ENCODE measurements at places on chromosomes 2 and 18.
A peak's percentile ranks its signal among the peaks of the same experiment; 100 is the strongest.

GRCh38 chr2:122519821-122520611, 764.6 kb downstream of the TSN start:
- H3K4me3 ChIP-seq: no peak overlapping the region
- H3K27ac ChIP-seq: no peak overlapping the region
- no peaks in the 10 kb centered on the region for H3K36me3 ChIP-seq
- H3K4me1 ChIP-seq: no peaks in the 10 kb centered on the region
- DNase-seq: no peak

DNA sequence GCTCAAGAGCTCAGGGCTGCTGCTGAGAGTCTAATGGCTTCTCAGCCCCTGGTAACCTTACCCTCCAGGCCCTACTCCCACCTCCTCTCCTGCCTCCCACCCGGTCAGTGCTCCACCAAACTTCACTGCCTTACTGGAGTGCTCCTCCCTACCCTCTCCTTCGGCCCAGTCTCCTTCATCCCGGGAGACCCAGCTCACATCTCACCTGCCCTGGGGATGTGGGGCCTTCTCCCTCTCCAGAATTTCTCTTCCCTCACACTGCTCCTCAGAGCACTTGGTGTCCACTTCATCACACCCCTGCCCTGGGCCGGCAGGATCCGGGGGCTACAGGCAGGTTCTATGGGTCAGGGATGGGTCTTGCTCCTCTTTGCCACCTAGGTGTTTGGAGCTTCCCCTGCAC, 21.6 kb downstream of the PTPN18 start:
- no peak overlapping the region for H3K4me3 ChIP-seq
- no peak for DNase-seq
- H3K4me1 ChIP-seq: no peaks in the 10 kb centered on the region
- H3K27ac ChIP-seq: no peak overlapping the region

GRCh38 chr18:3494245-3494526, 44.2 kb downstream of the TGIF1 start:
- H3K4me1 ChIP-seq: peaks cover under 1% of the 10 kb centered on the region
- no peaks in the 10 kb centered on the region for H3K27me3 ChIP-seq
- DNase-seq: no peak
- H3K36me3 ChIP-seq: no peaks in the 10 kb centered on the region
- H3K4me3 ChIP-seq: no peak overlapping the region

- no peaks in the 10 kb centered on the region for H3K27me3 ChIP-seq
- no peak for DNase-seq
- no peak overlapping the region for H3K27ac ChIP-seq
- no peaks in the 10 kb centered on the region for H3K36me3 ChIP-seq
- no peaks in the 10 kb centered on the region for H3K4me1 ChIP-seq
These were observed 85.2 kb downstream of the GLI2 start for GRCh38 chr2:120820953-120821279.

DNA sequence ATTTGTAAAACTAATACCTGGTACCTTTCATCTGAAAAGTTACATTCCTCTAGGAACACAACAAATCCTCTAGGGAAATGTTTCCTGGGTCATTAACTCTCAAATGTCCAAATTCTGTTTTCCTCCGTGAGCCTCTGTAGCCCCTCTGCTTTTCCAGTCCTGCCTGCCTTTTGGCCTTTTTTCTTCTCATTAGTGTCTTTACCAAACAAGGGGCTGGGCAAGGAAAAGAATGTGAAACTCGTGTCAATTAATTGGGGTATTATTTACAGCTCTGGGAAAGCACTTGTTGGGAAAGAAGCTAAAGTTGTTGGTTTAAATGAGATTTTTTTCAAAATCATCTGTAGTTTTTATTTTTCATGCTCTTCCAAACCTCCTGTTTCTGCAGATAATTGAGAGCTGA, 198.1 kb upstream of the NRP2 start:
- H3K27me3 ChIP-seq: no peaks in the 10 kb centered on the region
- H3K27ac ChIP-seq: no peak overlapping the region
- no peak overlapping the region for H3K4me3 ChIP-seq
- no peak for DNase-seq
- no peaks in the 10 kb centered on the region for H3K36me3 ChIP-seq

- peak; percentile 7 for DNase-seq
- H3K27ac ChIP-seq: no peak overlapping the region
- H3K36me3 ChIP-seq: no peaks in the 10 kb centered on the region
- no peaks in the 10 kb centered on the region for H3K27me3 ChIP-seq
These were observed 11.1 kb upstream of the INO80C start for GRCh38 chr18:35508746-35509338.

GRCh38 chr2:112275311-112275886, at the start of gene ZC3H6:
ZC3H6 (plus strand) TSS chr2:112275597; CDS start chr2:112275995, 398 bp downstream.
- peak within 1 kb of the TSS; percentile 99 for H3K27ac ChIP-seq
- H3K4me1 ChIP-seq: no peaks in the 10 kb centered on the region
- DNase-seq: peak; percentile 99
- peak within 1 kb of the TSS; percentile 68 for H3K4me3 ChIP-seq

DNA sequence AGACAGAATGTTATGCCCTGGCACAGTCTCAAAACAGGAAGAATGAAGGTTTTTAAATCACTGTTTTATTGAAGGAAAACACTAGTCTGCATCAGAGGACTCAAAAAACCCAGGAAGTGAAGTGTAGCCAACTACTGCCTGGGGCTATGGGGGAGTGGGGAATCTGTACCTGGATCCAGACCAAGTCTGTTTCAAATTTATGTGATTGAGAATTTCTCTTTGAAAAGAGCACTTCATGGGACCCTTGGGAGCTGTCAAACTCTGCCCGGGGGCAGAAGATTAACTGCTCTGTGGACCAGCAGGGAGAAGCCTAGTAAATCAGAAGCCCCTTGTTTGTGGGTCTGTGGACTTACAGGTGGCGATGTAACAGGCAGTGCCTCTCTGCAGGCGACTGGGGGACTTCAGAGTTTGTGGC, 45.3 kb upstream of the TANC1 start:
- H3K36me3 ChIP-seq: no peaks in the 10 kb centered on the region
- no peaks in the 10 kb centered on the region for H3K4me1 ChIP-seq
- no peak overlapping the region for H3K4me3 ChIP-seq
- H3K27ac ChIP-seq: no peak overlapping the region

GRCh38 chr2:100397976-100398375, 19.5 kb downstream of the CHST10 start:
- H3K36me3 ChIP-seq: no peaks in the 10 kb centered on the region
- H3K27me3 ChIP-seq: no peaks in the 10 kb centered on the region
- DNase-seq: no peak
- no peaks in the 10 kb centered on the region for H3K4me1 ChIP-seq

GRCh38 chr18:60982928-60983327, 350.3 kb upstream of the CDH20 start:
- no peak for DNase-seq
- no peaks in the 10 kb centered on the region for H3K27me3 ChIP-seq
- H3K27ac ChIP-seq: no peak overlapping the region
- no peaks in the 10 kb centered on the region for H3K4me1 ChIP-seq
- no peaks in the 10 kb centered on the region for H3K36me3 ChIP-seq

GRCh38 chr18:68992719-68993482, 195.0 kb downstream of the CCDC102B start:
- no peak overlapping the region for H3K4me3 ChIP-seq
- H3K27ac ChIP-seq: no peak overlapping the region
- DNase-seq: no peak

DNA sequence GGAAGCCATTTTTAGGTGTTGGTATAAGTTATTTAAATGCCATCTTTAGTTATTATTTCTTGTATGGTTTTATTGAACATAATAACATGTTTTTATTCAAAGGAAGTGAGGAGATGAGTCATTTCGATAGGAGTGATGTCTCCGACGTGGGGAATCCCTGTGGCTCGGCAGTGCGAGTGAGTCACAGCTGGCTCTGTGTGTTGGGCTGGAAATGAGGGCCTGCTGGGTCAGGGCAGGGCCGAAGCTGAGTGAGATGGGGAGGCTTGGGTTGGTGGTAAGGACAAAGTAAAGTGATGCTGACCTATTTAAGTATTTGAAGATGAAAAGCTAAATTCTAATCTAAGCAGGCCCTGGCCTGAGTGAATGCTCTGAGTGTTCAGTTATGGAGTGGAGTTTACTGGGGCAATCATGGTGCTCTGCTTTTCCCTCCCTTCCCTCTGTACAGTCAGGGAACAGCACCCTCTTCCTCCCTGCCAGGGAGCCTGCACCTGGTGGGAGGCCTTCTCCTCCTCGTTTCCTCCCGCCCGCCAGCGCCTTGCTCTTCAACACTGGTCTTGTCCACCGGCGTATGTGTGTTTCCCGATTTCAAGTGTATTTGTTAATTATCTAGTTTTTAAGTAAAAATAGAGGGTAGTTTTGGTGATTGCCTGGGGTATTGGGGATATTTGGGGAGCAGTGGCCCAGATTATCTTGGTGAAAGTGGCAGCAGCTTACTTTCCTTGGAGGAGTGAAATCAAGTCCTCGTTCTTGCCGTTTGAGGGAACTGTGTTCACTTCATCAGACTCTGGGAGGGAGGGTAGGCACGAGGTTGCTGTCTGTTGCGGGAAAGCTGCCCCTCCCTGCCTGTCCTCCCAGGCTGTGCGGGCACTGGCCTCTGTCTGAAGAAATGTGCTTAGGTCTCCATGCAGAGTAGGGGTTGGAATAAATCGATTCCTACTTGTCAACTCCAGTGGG, 157.0 kb downstream of the LDLRAD4 start:
- no peak for DNase-seq
- no peak overlapping the region for H3K4me3 ChIP-seq
- H3K4me1 ChIP-seq: peaks cover 17% of the 10 kb centered on the region
- H3K27me3 ChIP-seq: no peaks in the 10 kb centered on the region

GRCh38 chr2:9554921-9555296, 721 bp downstream of the ADAM17 start:
- no peaks in the 10 kb centered on the region for H3K36me3 ChIP-seq
- peaks cover 5% of the 10 kb centered on the region for H3K4me1 ChIP-seq
- DNase-seq: peak; percentile 66
- H3K27me3 ChIP-seq: no peaks in the 10 kb centered on the region

DNA sequence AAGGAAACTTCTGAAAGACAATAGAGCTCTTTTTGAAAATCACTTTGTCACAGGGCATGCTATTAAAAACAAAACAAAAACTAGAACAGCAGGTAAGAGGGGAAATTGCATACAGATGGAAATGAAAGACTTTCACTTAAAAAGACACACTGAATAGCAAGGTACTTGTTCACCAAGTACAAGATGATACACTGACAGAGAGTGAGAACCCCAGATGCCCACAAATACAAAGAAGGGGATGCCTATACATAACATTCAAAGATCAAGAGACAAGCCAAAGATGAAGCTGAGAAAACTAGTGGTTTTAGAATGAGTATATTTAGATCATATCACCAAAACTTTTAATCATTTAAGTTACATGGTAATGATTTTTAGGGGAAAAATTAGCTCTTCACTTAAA, 60.7 kb downstream of the ASXL2 start:
- no peak overlapping the region for H3K27ac ChIP-seq
- H3K4me3 ChIP-seq: no peak overlapping the region
- H3K27me3 ChIP-seq: no peaks in the 10 kb centered on the region
- no peaks in the 10 kb centered on the region for H3K4me1 ChIP-seq
- H3K36me3 ChIP-seq: no peaks in the 10 kb centered on the region

DNA sequence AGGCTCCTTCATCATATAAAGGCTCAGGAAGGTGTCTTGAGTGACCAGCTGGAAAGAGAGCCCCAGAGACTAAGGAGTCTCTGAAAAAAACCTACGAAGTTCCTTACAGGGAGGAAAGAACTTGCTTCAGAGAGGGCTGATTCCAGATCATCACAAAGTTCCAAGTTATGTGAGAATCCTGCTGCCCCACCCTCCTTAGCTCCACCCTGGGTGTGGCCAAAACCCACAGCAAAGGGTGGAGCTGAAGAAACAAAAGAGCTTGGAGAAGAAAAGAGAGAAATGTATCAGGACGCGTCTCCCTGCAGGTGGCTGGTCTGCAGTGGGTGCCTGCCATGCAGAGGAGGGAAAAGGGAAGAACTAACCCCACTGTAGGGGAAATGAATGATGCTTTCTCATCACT, 32.8 kb upstream of the ZNF396 start:
- H3K4me3 ChIP-seq: no peak overlapping the region
- H3K36me3 ChIP-seq: no peaks in the 10 kb centered on the region
- H3K27ac ChIP-seq: no peak overlapping the region
- H3K27me3 ChIP-seq: no peaks in the 10 kb centered on the region

GRCh38 chr2:215191477-215191876, 53.1 kb upstream of the ABCA12 start:
- H3K4me3 ChIP-seq: no peak overlapping the region
- H3K27ac ChIP-seq: no peak overlapping the region
- H3K36me3 ChIP-seq: no peaks in the 10 kb centered on the region
- no peaks in the 10 kb centered on the region for H3K4me1 ChIP-seq
- H3K27me3 ChIP-seq: no peaks in the 10 kb centered on the region
- DNase-seq: no peak

GRCh38 chr18:40019797-40020392, 1935.1 kb upstream of the PIK3C3 start:
- no peaks in the 10 kb centered on the region for H3K27me3 ChIP-seq
- H3K4me3 ChIP-seq: no peak overlapping the region
- no peak for DNase-seq

GRCh38 chr2:212495046-212495445, 43.6 kb downstream of the ERBB4 start:
- no peaks in the 10 kb centered on the region for H3K4me1 ChIP-seq
- H3K27me3 ChIP-seq: no peaks in the 10 kb centered on the region
- H3K27ac ChIP-seq: no peak overlapping the region
- DNase-seq: no peak
- no peaks in the 10 kb centered on the region for H3K36me3 ChIP-seq
- no peak overlapping the region for H3K4me3 ChIP-seq

- no peaks in the 10 kb centered on the region for H3K36me3 ChIP-seq
- no peak for DNase-seq
- H3K27ac ChIP-seq: no peak overlapping the region
- no peaks in the 10 kb centered on the region for H3K27me3 ChIP-seq
- H3K4me3 ChIP-seq: no peak overlapping the region
These were observed 6.0 kb downstream of the LHCGR start for GRCh38 chr2:48749291-48750127.

DNA sequence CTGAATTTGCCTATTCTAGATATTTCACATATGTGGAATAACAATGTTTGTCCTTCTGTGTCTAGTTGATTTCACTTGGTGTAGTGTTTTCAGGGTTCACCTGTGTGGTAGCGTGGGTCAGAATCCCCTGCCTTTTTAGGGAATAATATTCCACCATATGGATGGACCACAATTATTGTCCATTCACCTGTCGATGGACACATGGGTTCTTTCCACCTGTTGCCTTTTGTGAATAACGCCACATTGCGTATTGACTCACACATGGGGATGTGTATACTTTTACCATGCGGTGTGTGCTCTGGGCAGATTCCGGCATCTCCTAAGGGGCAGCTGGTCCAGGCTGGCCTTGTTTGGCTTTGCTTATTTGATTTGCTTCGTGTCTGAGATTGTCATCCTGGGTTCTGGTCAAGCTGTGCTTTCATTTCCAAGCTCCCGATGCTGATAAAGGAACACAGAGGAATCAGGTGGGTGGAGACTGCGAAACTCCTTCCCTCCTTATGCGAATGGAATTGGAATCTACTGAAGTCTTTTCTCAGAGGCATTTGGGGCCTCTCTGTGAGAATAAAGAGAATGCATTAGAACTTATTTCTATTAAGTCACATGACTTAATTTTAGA, 18.9 kb upstream of the ALLC start:
- no peak overlapping the region for H3K4me3 ChIP-seq
- H3K4me1 ChIP-seq: no peaks in the 10 kb centered on the region
- DNase-seq: no peak
- H3K27ac ChIP-seq: no peak overlapping the region
- no peaks in the 10 kb centered on the region for H3K27me3 ChIP-seq

GRCh38 chr2:231674587-231675338, 33.6 kb upstream of the PTMA start:
- H3K27me3 ChIP-seq: no peaks in the 10 kb centered on the region
- H3K4me1 ChIP-seq: peaks cover 27% of the 10 kb centered on the region
- H3K27ac ChIP-seq: peak overlapping the region; percentile 95
- no peaks in the 10 kb centered on the region for H3K36me3 ChIP-seq
